ENCODE measurements at places on chromosomes 7 and 10.

DNA sequence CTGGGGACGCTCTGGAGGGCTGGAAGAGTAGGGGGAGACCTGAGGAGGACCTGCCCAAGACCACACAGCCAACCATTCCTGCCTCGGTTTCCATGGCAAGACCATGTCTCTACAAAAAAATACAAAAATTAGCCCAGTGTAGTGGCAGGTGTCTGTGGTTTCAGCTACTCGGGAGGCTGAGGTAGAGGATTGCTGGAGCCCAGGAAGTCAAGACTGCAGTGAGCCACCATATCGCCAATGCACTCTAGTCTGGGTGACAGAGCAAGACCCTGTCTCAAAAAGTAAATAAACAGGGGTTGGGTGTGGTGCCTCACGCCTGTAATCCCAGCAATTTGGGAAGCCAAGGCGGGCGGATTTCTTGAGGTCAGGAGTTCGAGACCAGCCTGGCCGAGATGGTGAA, 48.7 kb downstream of the CLIP2 start:
- DNase-seq: no peak

- DNase-seq: no peak
Observed at GRCh38 chr10:59593768-59594167, 115.9 kb downstream of the SLC16A9 start.

DNA sequence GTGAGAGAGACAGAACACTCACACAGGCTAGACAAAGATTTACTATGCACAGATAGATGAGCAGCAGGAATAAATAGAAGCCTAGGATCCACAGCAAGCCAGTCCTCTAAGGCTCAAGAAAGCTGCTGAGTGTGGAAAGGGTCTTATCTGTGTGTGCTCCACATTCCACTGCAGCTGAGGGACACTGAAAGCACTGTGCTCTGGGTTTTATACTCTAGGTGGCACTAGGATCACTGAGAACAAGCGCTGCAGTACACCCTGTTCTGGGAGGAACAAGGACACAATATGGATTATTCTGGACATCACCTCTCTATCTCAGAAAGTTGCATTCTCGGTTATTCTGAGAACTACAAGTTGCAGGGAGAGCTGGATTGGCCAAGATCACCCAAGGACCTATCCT, 4.9 kb upstream of the KLHL7 start:
- DNase-seq: no peak

DNA sequence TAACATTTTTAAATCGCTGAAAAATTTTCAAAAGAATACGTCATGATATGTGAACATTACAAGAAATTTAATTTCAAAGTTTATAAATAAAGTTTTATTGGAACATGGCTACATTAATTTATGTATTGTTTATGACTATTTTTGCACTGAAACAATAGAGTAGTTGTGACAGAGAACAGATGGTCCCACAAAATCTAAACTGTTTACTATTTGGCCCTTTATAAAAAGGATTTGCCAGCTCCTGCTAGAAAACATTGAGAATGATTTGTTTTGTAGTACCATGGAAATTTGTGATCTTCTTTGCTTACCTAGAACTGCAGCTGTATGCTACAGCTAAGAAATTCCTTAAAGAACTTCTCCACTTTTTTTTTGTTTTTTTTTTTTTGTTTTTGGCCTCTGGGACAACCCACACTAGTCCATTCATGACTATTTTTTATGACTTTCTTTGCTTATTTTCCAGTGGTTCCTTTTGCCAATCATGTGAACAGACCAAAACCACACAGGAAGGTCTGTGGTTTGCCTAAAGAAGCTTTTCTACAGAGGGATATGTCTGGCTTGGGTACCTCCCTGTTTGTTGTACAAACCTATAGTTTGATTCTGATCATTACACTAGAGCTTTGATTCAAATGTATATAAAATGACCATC, 55.7 kb downstream of the ST7 start:
- no peak for DNase-seq

DNA sequence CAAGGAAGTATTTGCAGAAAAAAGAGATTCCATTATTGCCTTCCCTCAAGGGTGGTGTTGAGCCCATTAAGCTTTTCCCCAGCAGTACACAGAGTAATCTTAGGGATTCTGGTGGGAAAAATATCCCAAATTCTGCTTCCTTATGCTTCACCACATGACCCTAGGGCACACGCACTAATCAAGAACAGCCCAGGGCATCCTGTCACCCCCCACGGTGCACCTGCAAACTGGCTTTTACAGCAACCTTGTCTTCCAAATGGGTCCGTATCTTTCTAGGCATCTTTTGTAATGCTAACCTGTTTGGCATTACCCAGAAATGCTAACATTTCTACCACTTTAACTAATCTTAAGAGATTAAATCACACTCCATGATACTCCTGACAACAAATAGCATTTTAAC, 926 bp upstream of the C7orf33 start:
- DNase-seq: no peak

GRCh38 chr10:118850418-118851061, 95.8 kb upstream of the CACUL1 start:
- DNase-seq: peak; percentile 5

DNA sequence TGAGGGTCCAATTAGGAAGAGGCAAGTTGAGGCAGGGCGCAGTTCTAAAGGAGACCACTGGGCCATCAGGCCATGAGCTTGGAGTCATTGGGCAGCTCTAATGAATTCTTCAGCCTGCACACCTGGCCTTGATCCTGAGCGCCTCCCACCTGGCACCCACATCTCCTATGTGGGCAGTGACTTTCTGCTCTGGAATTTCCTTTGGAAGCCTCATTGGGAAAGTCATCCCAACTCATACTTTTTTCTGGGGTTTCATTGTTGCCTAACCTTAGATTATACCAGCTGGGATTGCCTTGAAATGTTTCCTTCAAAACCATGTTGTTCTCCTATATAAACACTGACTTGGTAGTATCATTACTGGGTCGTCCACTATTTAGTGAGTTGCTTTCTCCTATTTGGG, 54.1 kb downstream of the PLPP4 start:
- no peak for DNase-seq

DNA sequence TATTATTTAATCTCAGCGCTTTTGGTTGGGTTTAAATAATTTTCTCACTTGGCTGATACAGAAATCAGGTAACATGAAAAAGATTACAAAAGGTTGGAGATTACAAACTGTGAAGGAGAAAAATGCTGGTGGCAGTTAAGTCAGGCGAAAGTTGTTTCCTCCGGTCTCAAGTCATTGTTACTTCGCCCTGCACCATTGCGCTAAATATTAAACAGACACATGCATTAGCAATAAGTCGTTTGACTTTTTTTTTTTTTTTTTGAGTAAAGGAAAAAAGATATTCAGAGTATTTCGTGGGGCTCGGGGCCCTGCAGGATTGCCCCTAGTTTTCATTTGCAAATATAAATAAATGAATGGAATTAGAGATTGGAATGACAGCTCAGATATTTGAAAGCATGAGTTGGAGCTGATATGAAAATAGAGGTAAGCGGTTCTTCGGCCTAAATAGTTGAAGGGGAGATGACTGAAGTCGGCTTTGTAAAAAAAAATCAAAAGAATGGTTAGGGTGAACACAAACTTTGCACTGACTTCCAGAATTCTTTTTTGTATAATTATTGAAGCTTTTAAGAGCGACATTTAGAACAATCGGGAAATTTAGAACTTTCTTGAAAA, 914 bp downstream of the SDHAF3 start:
- no peak for DNase-seq

GRCh38 chr7:106326594-106327537, 42.1 kb upstream of the NAMPT start:
- no peak for DNase-seq

GRCh38 chr7:18768256-18768655, 272.7 kb downstream of the HDAC9 start:
- no peak for DNase-seq

GRCh38 chr7:111853201-111853990, 291.1 kb upstream of the IMMP2L start:
- no peak for DNase-seq

DNA sequence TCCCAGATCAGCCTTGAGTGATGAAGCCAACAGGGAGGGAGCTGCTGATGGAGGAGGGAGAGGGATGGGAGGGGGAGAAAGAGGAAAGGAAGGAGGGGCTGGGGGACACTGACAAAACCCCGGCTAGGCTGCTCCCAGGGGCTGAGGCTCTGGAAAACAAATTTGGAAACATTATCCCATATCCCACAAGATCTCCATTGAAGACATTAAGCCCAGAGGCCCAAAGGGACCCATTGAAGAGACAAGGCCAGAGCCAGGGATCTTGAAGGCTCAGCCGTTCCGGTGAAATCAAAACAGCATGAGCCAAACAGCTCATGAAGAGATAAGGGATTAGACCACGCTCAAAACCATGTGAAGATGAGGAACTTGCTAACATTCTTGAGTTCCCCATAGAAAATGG, 184.3 kb upstream of the ITGB1 start:
- DNase-seq: no peak

- DNase-seq: no peak
Observed at GRCh38 chr10:13219685-13220670, 14.2 kb downstream of the UCMA start.

GRCh38 chr10:128027822-128028507, 98.3 kb downstream of the MKI67 start:
- DNase-seq: no peak

GRCh38 chr7:949021-949934, 5.2 kb downstream of the ADAP1 start:
- no peak for DNase-seq

DNA sequence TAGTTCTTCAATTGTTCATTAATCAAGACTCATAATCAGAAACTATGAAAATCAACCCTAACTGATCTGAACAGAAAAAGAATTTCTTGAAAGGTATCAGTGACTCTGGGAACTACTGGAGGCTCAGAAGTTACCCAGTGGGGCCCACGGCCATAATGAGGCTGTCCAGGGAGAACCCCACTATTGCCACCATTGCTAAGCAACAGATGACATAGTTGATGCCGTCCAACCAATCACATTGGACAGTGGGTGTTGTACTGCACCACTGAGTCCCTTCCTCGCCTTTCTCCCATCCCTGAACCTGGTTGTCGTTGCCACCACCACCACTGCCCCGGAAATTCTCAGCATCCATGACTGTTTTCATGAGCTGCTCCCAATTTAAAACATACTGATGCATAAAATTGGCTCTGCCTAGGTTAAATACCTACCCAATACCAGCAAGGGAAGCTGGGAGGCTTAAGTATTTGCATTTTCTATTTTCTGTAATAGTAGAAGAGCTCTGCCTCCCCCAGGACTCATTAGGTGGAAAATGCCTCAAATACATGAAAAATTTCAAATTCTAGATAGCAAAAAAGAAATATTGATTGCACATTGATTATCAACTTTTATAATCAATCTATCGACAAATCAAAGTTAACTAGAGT, 26.7 kb upstream of the USP6NL start:
- no peak for DNase-seq

DNA sequence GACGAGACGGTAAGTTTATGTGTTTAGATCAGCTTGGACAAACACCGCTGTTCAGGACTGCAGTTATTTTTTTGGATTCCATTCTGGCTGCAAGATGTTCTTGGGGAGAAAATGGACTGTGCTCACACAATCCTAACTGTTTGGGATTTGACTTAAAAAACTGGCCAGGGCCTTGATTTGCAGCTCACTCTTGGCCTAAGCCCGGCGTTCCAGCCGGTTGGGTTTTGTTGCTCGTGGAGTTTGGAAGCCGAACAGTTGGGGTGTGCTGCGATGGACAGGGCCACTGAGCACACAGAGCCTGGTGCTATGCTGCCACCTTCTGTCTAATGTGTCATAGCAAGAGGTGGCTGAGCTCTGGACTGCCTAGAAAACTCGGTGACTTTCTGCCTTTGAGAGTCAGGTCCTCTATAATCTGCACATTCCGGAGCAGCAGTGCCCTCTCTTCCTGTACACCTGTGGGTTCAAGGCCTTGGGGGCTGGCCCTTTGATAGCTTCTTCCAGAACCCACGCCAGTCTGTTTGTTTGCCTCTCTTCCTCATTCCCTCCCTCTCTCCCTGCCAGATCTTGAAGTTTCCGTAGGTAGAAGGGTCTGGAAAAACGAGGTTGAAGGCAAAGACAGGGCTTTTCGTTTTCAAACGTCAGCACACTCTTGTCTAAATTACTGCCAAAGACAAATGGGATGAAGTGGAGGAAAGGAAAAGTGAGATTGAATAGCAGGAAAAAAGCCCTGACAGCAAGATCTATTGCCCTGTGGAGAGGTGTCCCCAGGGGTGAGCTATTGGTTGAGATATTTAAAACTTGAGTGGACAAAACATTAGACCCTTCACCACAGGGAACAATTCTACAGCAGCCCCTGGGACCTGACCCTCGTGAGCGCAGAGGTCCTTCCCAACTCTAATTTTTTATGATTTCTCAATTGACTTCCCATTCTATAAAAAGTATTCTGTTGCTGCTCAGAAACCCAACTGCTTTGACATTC, 167.5 kb upstream of the HABP2 start:
- peak; percentile 85 for DNase-seq

- DNase-seq: no peak
Observed at GRCh38 chr10:101221963-101222531, 7.2 kb downstream of the LBX1 start.

DNA sequence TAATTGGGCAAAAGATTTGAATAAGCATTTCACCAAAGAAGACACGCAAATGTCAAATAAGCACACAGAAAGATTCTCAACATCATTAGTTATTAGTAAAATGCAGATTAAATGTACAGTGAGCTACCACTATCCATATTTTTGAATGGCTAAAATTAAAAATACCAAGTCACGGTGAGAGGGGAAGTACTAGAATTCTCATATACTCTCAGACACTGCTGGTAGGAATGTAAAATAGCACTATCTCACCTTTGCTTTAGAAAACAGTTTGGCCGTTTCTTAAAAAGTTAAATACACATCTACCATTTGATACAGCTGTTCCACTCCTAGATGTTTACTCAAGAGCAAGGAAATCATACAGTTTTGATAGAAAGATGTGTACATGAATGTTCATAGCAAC, 115.8 kb upstream of the CELF2 start:
- DNase-seq: no peak

GRCh38 chr10:78255214-78255613, 221.6 kb downstream of the RPS24 start:
- no peak for DNase-seq

DNA sequence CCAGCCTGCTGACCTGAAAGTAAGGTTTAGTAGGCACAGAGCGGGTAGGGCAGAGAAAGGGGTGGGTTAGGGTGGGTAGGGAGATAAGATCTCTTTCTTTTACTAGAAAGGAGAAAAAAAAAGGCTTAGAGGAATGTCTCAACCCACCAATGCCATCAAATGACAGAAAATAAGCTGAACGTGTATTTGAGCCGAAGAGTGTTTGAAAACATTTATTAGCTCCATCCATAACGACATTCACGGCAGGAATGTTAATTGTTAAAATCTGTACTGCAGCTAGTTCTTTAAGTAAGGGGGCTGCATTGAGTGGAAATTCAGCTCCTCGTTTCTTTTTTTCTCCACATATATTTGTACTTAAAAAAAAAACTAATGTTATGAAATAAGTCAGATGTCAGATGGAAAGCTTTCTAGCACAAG, 63.7 kb upstream of the ARID5B start:
- no peak for DNase-seq

DNA sequence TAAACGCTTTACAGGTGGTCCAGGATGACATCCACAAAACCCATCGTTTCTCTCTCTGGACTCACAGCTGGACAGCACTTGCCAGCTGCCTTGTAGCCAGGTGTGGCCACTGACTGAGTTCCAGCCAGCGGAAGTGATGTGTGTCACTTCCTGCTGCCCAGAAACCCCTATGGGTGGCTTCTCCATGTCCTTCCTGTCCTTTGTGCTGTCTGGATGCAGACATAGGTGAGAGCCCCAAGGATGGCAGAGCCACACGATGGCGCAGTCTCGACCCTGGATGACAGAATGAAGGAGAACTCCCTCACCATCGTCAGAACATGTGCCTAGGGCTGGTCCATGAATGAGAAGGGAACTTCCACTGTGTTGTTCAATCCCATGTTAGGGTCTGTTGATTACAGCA, 22.1 kb downstream of the NMT2 start:
- DNase-seq: no peak

All from putamen (tissue), 1 donor.